Natural killer cell (primary cell): ENCODE measurements at places on chromosomes 12 and 14. TPM values are rescaled to one million over a fixed set of nuclear protein-coding genes. Genes with fewer than 3 reads are reported as not detected.

- DNase-seq, result no peak
- no peaks in the 10 kb centered on the region for H3K4me1 ChIP-seq
- no peaks in the 10 kb centered on the region for H3K27me3 ChIP-seq
- H3K36me3 ChIP-seq, result no peaks in the 10 kb centered on the region
Observed at GRCh38 chr12:17276196-17276595, 670.2 kb upstream of the LMO3 start.

The TMEM106C gene
- total RNA-seq, result 26.2 TPM

- no peak for DNase-seq
- H3K4me1 ChIP-seq, result no peaks in the 10 kb centered on the region
- no peaks in the 10 kb centered on the region for H3K27me3 ChIP-seq
- H3K36me3 ChIP-seq, result no peaks in the 10 kb centered on the region
- no peak overlapping the region for H3K27ac ChIP-seq
- H3K4me3 ChIP-seq, result no peak overlapping the region
Observed at GRCh38 chr14:86943391-86944365, 1049.3 kb downstream of the GALC start.

The SERPINA3 gene
- not detected for total RNA-seq
